ENCODE measurements at places on chromosomes 12 and 14. TPM values are rescaled to one million over a fixed set of nuclear protein-coding genes. Genes with fewer than 3 reads are reported as not detected.
A peak's percentile ranks its signal among the peaks of the same experiment; 100 is the strongest.

Gene KRT6C
- total RNA-seq, result not detected

GRCh38 chr12:51424094-51424661 lies 453 bp upstream of the SLC4A8 start:
- DNase-seq, result no peak

- DNase-seq, result no peak
Measured at GRCh38 chr14:78614593-78614992, 444.4 kb downstream of the NRXN3 start.

Gene RIMBP2
- total RNA-seq, result 0.70 TPM

GRCh38 chr12:77923882-77924281 lies 93.2 kb downstream of the NAV3 start:
- DNase-seq, result no peak

GRCh38 chr12:46888568-46888967 lies 62.8 kb upstream of the SLC38A4 start:
- no peak for DNase-seq

Gene TMEM30B
- 12.2 TPM for total RNA-seq

DNA sequence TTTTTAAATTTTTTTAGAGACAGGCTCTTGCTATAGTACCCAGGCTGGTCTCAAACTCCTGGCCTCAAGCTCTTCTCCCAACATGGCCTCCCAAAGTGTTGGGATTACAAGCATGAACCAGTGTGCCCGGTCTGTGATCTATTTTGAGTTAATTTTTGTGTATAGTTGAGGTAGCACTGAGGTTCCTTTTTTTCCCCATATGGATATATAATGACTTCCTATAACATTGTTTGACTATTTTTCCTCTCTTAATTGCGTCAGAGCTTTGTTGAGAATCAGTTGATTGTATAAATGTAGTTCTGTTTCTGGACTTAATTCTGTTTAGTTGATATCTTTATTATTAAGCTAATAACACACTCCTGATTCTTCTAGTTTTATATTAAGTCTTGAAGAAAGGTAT lies 8.6 kb upstream of the M6PR start:
- DNase-seq, result no peak

- DNase-seq, result no peak
Measured at GRCh38 chr12:26737487-26738030, 95.4 kb downstream of the ITPR2 start.

Gene TDRD9
- total RNA-seq, result not detected

DNA sequence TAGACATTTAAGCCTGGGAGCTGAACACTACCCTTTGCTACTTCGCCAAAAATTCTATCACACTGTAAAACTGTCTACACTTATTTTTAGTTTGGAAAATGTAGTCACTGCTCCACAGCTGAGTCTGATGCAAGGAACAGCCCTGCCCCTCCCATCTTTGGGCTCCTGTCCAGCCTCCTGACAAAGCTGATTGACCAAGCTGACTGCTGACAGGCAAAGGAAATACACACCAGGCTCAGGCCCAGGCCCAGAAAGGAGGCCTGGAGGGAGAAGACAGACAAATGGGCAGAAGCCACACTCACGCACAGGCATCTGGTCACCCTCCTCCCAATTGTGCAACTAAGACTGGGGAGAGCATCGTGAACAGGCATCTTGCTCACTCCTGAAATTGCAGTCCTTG lies 55.3 kb downstream of the ISCA2 start:
- DNase-seq, result no peak

GRCh38 chr12:12267742-12268200 lies 927 bp upstream of the LRP6 start:
- DNase-seq, result peak; percentile 67

DNA sequence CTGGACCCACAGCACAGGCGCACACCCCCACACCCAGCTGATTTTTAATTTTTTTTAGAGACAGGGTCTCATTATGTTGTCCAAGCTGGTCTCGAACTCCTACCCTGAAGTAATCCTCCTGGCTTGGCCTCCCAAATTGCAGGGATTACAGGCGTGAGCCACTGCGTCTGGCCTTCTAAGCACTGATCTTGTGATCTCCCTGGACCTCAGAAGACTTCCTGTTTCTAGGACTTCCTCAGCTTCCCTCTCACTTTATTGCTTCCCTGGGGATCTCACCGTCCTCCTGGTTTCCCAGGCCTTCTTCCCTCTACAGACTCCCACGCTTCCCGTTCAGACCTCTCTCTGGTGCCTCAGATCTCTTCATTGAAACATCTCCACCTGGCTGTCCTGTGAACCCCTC lies 13.8 kb downstream of the ZNF839 start:
- no peak for DNase-seq
